ENCODE measurements at places on chromosomes 3 and 15.

GRCh38 chr3:195828762-195829161, 17.0 kb upstream of the MUC4 start:
- DNase-seq, result no peak

GRCh38 chr3:113018536-113019181, 27.9 kb downstream of the GTPBP8 start:
- no peak for DNase-seq

GRCh38 chr3:35757991-35758757, 118.8 kb downstream of the ARPP21 start:
- DNase-seq, result no peak

DNA sequence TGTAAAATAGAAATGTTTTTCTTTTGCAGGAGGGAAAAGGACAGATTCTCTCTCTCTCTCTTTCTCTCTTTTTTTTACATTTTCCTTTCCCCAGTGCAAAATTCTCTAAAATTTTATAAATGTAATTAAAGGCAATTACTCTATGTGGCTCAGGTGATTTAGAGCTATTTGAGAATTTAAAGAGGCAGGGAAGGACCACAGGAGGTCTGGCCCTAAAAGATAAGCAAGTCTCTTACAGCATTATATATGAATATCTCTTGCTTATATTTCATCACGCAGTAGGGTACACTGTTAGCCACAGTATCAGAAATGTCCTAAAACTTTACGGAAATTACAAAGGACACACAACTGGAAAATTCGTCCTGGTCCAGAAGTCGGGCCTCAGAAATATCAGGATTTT, 70.5 kb upstream of the PPIB start:
- no peak for DNase-seq

GRCh38 chr3:49506906-49507305, 36.8 kb downstream of the DAG1 start:
- no peak for DNase-seq

GRCh38 chr15:68935400-68935937, 5.1 kb downstream of the SPESP1 start:
- no peak for DNase-seq

Measured in activated CD8-positive, alpha-beta memory T cell treated with anti-CD3 and anti-CD28 coated beads for 4 hours (primary cell).